Stimulated activated CD4-positive, alpha-beta T cell treated with anti-CD3 and anti-CD28 coated beads, TNF-alpha, amount 100 ng/mL, for 48 hours (primary cell): ENCODE measurements at places on chromosomes 4 and X.

DNA sequence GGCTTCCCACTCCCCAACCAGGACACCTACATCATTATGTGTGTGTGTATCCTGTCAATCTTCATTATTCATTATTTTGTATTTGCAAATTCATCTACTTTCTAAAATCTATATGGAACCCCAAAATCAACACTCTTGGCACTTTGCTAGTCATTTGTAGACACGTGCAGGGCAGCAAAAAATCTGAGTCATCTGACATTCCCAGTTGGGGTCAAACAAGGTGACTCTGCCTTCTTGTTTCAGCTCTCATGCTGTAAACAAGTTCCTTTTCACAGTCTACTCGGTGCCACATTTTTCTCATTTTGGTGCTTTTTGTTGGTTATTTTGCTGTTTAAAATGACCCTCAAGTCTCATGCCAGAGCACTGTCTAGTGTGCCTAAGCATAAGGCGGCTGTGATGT, 5.9 kb downstream of the MRFAP1L1 start:
- no peak for DNase-seq

DNA sequence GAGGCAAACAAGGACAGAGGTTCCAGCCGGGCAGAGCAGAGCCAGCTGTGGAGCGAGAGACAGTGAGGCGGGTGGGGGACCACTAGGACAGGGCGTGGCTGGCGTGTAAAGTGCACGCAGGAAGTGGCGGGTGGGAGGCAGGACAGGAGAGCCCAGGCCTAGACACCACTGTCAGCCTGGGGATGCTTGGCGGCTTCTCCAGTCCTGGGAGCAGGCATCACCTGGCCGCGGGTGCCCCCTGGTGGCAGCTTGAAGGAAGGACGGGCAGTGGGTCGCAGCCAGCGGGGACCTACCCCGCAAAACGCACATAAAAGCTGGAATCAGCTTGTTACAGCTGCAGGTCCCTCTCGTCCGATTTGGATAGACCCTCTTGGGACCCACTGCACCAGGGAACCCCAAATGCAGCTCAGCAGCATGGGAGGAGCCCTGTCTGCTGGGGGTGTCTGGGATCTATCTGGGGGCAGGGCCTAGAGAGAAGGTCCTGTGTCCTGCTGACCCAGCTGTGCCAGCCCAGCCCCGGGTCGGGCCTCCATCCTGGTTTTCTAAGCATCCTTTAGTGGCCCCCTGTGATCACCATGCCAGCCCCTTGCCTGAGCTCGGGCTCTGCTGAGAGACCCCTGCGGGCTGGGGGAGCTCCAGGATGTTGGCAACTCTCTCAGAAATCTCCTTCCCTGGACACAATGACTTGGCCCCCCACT, 57.7 kb downstream of the WFS1 start:
- DNase-seq, result peak; percentile 59

GRCh38 chr4:169110633-169111032, 100.6 kb upstream of the CBR4 start:
- DNase-seq, result no peak

- no peak for DNase-seq
Observed at GRCh38 chr4:104818579-104818978, 323.9 kb upstream of the CXXC4 start.

- no peak for DNase-seq
Observed at GRCh38 chr4:70722199-70722791, 531 bp downstream of the RUFY3 start.

DNA sequence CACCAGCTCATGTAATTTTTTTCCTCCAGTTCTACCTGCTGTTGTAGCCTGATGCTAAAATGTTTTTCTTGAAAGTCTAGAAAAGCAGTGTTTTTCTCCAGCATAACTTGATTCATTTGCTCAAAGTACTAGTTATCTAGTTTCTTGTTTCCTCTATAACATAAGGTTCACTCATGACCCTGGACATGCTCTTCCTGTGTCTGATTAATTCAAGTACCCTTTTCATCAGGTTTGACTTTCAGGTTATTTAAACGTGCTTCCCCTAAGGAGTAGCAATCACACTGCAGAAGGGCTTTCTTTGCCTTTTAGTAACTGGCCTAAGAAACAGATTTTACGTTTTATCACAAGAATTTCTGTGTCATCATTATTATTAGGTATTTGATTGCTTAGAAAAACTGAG, 66.8 kb upstream of the EGFL6 start:
- no peak for DNase-seq

GRCh38 chrX:16394290-16394689, 227.0 kb downstream of the MAGEB17 start:
- no peak for DNase-seq

- DNase-seq, result no peak
Observed at GRCh38 chrX:138930583-138930945, 219.0 kb upstream of the FGF13 start.
